ENCODE measurements at places on chromosomes 11 and 22.

GRCh38 chr11:44711113-44711786, 15.5 kb upstream of the TSPAN18 start:
- peak; percentile 76 for DNase-seq

- DNase-seq, result no peak
Observed at GRCh38 chr22:47281126-47282106, 519.0 kb downstream of the TBC1D22A start.

DNA sequence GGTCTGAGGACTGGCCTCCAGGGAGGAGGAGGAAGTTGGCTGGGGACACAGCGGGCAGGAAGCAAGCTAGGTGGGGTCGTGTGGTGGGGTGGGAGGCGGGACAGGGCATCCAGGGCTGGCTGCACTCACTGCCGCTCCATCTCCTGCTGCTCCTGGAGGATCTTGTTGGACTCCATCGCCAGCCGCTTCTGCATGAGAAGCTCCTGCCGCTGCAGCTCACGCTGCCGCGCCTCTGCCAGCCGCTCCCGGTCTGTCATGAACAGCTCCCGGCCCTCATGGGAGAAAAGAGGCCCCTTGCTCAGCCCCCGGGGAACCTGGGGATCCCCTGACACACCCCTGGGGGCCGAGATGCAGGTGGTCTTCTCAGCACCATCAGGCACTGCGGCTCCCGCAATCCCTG, 21.6 kb downstream of the USH1C start:
- DNase-seq, result no peak

GRCh38 chr22:48968201-48968959, 859.3 kb downstream of the BRD1 start:
- peak; percentile 56 for DNase-seq

DNA sequence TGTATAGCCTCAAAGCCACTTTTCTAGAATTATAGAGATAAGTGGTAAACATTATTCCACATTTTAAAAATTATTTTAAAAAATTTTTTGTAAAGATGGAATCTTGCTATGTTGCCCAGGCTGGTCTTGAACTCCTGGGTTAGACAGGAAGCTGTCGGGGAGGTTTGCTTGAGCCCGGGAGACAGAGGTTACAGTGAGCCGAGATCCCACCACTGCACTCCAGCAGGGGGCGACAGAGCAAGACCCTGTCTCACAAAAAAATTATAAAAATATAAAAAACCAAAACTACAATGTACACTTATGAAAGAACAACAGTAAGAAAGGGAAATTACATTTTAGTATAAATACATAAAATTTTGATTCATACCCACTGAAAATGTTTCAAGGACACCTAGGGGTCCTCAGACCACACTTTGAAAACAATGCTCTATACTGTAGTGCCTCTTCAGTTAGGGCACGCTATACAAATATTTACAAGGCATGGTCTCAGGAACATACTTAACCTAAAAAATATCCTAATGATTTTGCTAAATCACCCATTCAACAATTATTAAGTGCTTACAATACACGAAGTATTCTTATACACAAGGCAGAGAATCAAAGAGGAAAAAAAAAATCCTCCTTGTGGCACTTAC, 111.2 kb downstream of the MRTFA start:
- DNase-seq, result peak; percentile 60

GRCh38 chr11:47185305-47186075, 744 bp downstream of the PACSIN3 start:
- DNase-seq, result peak; percentile 66

DNA sequence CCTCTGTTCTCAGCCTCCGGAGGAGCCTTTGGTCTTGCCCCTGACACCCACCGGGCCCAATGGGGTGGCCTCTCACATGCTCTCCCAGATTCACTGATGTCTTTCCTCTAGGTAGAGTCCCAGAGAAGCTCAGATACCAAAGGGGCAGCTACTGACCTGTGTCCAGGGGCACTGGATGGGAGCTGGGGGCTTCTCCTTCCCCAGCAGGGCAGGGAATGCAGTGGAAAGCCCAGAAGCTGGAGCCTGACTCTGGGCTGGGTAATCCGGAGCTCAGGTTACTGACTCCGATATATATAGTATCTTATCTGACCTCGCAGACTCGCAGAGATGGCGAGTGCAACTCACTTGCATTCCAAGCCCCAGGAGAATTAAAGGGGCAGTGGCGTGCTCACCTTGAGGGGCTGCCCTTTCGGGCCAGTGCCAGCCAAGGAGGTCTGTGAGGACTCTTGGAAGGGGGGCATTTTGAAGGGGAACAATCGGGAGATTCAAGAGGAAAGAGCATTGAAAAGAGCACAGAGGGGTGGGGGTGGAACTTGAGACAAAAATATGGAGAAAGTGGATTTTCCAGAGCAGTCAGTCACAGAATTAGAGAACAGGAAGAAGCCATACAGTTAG, 2.5 kb downstream of the USP2 start:
- DNase-seq, result peak; percentile 59

DNA sequence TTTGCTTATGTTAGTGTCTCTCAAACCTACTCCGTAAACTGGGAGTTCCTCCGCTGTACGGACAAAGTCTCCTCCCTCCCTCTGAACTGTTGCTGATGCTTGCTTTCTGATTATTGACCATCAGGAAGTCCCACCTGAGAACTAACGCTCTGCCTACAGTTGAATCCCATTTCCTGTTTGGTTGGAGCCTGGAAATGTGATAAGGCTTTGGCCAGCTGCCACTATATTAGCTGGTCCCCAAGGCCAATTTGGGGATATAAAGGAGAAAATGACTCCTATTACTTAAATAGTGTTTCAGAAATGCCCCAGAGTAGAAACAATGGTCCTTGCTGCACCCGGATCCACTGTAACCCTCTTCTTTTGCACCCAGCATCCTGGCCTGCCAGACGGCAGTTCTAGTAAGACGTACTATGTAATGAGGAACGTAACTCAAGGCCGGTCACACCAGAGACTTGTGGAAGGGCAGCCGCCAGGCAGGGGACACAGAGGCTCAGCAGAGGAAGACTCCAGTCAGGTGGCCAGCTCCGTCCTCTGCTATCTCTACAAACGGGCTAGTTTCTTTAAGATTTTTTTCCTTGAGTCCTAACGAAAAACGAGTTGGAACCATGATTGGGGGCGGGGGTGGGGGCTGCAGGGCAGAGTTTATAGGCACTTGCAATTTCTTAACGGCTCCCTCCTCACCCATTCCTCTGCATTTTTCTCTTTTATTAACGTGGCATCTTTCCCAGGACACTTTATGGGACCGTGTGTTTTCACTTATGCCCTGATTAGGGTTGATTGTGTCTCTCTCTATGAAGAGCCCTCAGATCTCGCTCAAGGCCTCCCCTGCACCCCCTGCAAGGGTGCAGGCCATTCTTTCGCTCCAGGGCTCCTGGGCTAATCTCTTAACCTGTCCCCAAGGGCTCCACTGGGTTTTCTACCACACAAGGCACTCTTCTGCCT, 72.8 kb upstream of the CDON start:
- DNase-seq, result no peak

DNA sequence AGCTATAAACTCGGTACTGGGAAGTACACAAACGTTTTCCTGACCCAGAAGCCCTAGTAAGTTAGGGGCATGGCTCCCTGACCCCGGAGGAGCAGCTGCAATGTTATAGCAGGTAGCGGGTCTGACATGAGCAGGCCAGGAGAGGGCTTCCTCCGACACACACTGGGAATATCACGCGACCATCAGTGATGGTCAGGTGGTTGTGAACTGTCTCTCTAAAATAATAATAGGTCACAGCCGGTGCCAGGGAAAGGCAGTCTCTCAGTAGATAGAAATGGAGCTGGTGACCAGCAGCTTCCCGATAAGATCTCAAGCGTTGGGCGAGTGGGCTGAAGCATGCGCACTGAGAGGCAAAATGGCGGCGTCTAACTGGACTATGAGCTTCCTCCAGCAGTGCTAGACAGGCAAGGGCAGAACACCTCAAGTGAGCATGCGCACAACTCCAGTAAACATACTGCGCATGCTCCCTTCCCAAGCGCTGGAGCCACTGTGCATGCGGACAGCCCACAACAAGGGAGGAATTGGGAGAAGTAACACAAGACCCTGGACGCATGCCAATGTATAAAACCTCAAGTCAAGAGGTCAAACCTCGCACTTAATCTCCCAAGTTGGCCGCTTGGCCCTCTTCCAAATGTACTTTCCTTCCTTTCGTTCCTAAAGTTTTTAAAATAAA, 22.3 kb upstream of the TESMIN start:
- DNase-seq, result no peak

- peak; percentile 87 for DNase-seq
Observed at GRCh38 chr11:66883016-66883965, 26.4 kb downstream of the LRFN4 start.

- DNase-seq, result no peak
Observed at GRCh38 chr22:20952544-20953341, 14.3 kb upstream of the AIFM3 start.

DNA sequence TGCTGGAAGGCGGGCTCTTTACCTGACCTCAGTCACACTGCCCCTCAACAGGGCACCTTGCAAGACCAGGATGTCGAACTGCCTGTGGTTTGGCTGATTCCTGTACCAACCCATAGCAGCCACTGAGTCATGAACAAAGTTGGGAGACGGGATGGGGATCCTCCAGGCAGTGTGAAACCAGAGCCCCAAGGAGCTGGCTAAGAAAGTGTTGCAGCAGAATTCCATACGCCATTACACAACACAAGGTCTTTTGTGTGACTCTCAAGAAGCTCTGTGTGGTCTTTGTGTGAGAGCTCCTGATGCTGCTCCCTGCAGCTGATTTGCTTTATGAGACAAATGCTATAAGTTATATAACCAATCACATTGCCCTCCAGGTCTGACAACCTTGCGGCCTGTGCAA, 617.7 kb downstream of the OPCML start:
- no peak for DNase-seq

GRCh38 chr11:7567311-7567710, 53.5 kb downstream of the PPFIBP2 start:
- DNase-seq, result no peak
